ENCODE measurements at places on chromosomes 13 and 19. TPM values are rescaled to one million over a fixed set of nuclear protein-coding genes. Genes with fewer than 3 reads are reported as not detected.

The COL4A1 gene
- total RNA-seq: not detected

The SLITRK6 gene
- total RNA-seq: not detected

The SMIM44 gene
- not detected for total RNA-seq

The CBARP gene
- 0.95 TPM for total RNA-seq

All from activated CD8-positive, alpha-beta memory T cell treated with anti-CD3 and anti-CD28 coated beads for 36 hours (primary cell).